ENCODE measurements at places on chromosomes 4 and X.

DNA sequence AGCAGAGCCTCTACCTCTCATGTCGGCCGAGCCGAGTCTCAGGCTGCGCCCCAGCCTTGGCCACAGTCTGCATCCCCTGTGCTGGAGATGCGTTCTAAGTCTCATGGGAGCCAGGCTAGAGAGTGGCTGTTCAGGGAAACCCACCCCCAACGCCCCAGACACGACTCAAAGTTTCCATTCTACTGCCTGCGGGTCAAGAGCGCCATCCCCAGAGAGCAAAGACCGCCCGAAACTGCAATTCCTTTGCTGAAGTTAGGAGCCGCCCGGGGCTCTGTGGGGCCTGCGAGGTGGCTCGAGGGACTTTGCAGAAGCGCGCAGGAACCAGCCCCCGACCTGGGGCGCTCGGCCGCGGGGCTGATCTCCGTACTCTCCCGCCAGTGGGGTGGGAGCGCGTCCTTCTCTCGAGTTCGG, 10.0 kb upstream of the ELF4 start:
- DNase-seq = no peak

- DNase-seq = no peak
Measured at GRCh38 chrX:41095908-41096307, 10.7 kb downstream of the USP9X start.

GRCh38 chr4:145935253-145936141, 3.1 kb downstream of the ZNF827 start:
- DNase-seq = no peak

GRCh38 chrX:101220662-101221260, 1.2 kb downstream of the DRP2 start:
- DNase-seq = no peak

DNA sequence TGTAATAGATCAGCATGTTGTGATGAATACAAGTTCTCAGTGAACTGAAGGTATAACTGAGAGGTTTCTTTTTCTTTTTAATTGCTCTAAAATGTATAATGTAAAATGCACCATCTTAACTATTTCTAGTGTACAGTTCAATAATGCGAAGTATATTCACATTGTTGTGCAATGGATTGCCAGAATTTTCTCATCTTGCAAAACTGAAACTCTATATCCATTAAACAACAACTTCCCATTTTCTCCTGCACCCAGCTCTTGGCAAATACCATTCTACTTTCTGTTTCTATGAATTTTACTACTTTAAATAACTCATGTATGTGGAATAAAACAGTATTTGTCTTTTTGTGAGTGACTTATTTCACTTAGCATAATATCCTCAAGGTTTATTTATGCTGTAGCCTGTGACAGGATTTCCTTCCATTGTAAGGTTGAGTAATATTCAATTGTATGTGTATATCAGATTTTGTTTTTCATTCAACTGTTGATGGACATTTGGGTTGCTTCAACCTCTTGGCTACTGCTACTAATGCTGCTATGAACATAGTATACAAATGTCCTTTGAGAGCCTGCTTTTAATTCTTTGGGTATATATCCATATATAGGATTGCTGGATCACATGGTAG, 53.5 kb upstream of the NPFFR2 start:
- no peak for DNase-seq

GRCh38 chr4:20326460-20326859, 74.8 kb downstream of the SLIT2 start:
- no peak for DNase-seq

GRCh38 chrX:866441-866990, 235.9 kb downstream of the SHOX start:
- no peak for DNase-seq

- no peak for DNase-seq
Measured at GRCh38 chr4:171889681-171890080, 76.5 kb downstream of the GALNTL6 start.

DNA sequence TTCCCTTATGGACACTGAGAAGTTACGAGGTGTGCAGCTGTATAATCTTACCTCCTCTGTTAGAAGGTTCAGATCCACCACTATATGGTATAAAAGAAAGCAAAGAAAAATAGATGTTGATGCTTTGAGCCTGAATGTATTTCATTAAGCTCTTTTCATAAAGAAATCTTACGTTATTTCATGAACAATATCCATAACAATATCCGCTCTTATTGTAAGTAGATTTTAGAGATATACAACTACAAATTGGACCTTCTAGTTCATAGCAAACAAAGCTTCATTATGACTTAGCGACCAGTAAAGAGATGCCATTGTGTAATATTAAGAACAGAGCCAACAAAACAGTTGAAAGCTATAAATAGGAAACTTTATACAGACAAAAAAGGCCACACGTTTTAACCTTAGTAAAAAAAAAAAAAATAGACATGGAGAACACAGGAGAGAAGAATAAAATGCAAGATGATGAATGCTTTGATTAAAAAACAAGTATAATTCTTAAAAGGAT, 203.6 kb downstream of the PDGFC start:
- no peak for DNase-seq

All from CD4-positive, alpha-beta T cell treated with Interleukin-4 for 4 hours (primary cell).